Naive thymus-derived CD4-positive, alpha-beta T cell (primary cell): ENCODE measurements at places on chromosomes 11 and 22. TPM values are rescaled to one million over a fixed set of nuclear protein-coding genes. Genes with fewer than 3 reads are reported as not detected.

SCUBE2 gene
- total RNA-seq = 0.45 TPM

- no peaks in the 10 kb centered on the region for H3K36me3 ChIP-seq
- H3K27me3 ChIP-seq = no peaks in the 10 kb centered on the region
- H3K4me3 ChIP-seq = no peak overlapping the region
These were observed 121.1 kb downstream of the NTM start for GRCh38 chr11:131491503-131491902.

H19 gene
- total RNA-seq = 0.44 TPM

GRCh38 chr22:30649430-30650007 lies 13.9 kb downstream of the SLC35E4 start:
- no peaks in the 10 kb centered on the region for H3K27me3 ChIP-seq
- no peaks in the 10 kb centered on the region for H3K4me1 ChIP-seq
- no peak overlapping the region for H3K27ac ChIP-seq
- no peaks in the 10 kb centered on the region for H3K36me3 ChIP-seq
- no peak for DNase-seq

DNA sequence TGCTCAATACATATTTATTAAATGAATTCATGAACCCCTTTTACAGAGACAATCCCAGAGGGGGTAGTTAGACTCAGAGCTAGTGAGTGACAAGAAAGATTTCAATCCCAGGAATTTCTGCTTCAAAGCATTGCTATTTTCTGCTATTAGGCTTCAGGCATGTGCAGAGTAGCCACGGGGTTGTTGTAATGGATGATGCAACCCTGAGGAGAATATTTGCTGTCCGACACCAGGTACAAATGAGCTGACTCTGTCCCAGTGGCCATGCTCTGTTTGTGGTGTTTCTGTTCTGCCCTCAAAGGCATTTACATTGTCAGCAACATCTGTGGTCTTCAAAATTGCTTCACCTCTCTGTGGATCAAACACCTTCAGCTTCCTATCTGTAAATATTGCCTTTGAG lies 102.6 kb downstream of the CSNK2A3 start:
- no peak overlapping the region for H3K27ac ChIP-seq
- no peak overlapping the region for H3K4me3 ChIP-seq
- no peaks in the 10 kb centered on the region for H3K27me3 ChIP-seq
- DNase-seq = no peak

POU2AF3 gene
- not detected in 2 replicates for total RNA-seq

- no peaks in the 10 kb centered on the region for H3K36me3 ChIP-seq
- H3K27me3 ChIP-seq = no peaks in the 10 kb centered on the region
- no peak for DNase-seq
- H3K4me1 ChIP-seq = no peaks in the 10 kb centered on the region
- H3K4me3 ChIP-seq = no peak overlapping the region
- H3K27ac ChIP-seq = no peak overlapping the region
These were observed 81.3 kb upstream of the TP53I11 start for GRCh38 chr11:45031912-45032519.

LGR4 gene
- 0.05 TPM in 1 of 2 replicates, not detected in the other for total RNA-seq

MAML2 gene
- 52.5 TPM for total RNA-seq

DNA sequence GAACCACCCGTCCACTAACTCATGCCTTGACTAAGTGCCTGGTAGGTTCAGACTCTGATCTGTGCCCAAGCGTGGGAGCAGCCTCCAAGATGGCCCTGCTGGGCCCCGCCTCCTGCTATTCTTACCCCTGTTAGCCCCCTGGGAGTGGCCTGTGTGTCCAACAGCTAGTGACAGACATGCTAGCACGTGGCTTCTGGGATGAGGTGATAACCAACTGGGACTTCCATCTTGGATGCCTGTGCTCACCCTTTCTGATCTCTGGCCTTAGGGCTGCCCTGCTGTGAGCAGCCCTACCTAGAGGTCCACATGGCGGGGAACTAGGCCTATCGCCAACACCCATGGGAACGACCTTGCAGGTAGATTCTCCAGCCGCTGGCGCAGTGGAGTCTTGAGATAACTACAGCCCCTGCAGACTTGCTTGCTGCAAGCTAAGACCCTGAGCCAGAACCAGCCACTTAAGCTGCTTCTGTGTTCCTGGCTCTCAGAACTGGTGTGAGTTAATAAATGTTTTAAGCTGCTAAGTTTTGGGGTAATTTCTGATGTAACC lies 2.7 kb downstream of the MRPL21 start:
- no peak overlapping the region for H3K4me3 ChIP-seq
- H3K27ac ChIP-seq = no peak overlapping the region
- peaks cover 21% of the 10 kb centered on the region for H3K4me1 ChIP-seq
- peaks cover 60% of the 10 kb centered on the region for H3K36me3 ChIP-seq
- no peak for DNase-seq

DNA sequence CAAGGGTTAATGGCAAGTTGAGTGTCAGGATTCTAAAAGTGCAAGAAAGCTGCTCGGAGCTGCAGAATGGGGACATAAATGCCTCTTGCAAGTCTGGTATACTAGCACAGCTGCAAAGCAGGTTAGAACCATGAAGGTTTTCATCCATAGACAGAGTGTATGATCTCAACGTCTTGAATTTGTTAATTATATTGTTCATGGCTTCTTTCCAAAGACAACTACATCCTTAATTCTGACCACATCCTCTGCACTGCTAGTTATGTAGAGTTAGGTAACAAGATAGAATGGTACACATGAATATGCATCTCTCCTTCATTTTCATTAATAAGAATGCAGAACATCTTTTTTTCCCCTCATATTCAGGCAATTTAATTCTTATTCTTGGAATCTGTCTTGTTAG lies 34.2 kb downstream of the EXPH5 start:
- no peaks in the 10 kb centered on the region for H3K36me3 ChIP-seq
- peaks cover 18% of the 10 kb centered on the region for H3K4me1 ChIP-seq
- no peak overlapping the region for H3K4me3 ChIP-seq
- no peak overlapping the region for H3K27ac ChIP-seq
- H3K27me3 ChIP-seq = no peaks in the 10 kb centered on the region

PLEKHA7 gene
- total RNA-seq = 3.6 TPM
